Upper lobe of left lung (tissue), 6 donors: ENCODE measurements at places on chromosomes 2 and 18.

GRCh38 chr2:230060672-230061293, 7.9 kb downstream of the SLC16A14 start:
- no peaks in the 10 kb centered on the region for H3K27me3 ChIP-seq
- no peaks in the 10 kb centered on the region for H3K4me1 ChIP-seq
- DNase-seq = no peak
- H3K4me3 ChIP-seq = no peak overlapping the region
- H3K36me3 ChIP-seq = no peaks in the 10 kb centered on the region

DNA sequence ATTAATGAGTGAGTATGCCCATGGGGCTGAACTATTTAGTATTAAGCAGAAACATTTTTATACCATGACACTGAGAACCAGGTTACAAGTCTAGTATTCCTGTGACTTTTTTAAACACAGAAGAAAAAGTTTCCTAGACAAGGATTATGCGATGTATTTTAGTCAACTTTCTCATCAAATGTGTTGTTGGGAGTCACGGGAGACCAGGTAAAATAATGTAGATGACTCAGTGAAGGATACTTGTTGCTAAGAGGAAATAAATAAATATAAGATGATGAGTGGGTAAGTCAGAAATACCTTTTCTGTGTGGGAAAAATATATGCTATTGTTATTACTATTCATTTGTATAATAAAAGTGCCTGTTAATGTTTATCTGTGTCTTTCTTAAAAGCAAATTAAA, 23.4 kb downstream of the MBD5 start:
- DNase-seq = no peak
- H3K36me3 ChIP-seq = no peaks in the 10 kb centered on the region
- H3K27ac ChIP-seq = no peak overlapping the region
- no peaks in the 10 kb centered on the region for H3K4me1 ChIP-seq
- no peaks in the 10 kb centered on the region for H3K27me3 ChIP-seq
- no peak overlapping the region for H3K4me3 ChIP-seq

DNA sequence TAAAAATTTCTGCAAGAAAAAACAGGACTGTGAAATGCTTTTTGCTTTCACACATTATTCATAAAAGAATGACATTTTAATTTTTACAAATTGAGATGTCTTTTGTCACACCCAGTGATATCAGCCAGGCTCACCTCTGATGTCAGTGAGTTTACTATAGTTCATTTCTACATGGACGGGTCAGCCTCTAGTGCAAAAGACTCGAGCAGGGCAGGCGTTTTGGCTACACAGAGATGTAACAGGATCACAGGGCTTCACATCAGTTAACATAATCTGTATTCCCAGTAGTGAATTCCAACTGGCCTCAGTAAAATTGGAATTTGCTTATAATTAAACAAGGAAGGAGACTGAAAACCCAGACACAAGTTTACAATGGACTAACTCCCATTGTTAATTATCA, 275.6 kb upstream of the ZSWIM2 start:
- no peaks in the 10 kb centered on the region for H3K36me3 ChIP-seq
- no peak for DNase-seq
- no peaks in the 10 kb centered on the region for H3K4me1 ChIP-seq
- peak overlapping the region; percentile 70 for H3K27ac ChIP-seq
- no peak overlapping the region for H3K4me3 ChIP-seq

DNA sequence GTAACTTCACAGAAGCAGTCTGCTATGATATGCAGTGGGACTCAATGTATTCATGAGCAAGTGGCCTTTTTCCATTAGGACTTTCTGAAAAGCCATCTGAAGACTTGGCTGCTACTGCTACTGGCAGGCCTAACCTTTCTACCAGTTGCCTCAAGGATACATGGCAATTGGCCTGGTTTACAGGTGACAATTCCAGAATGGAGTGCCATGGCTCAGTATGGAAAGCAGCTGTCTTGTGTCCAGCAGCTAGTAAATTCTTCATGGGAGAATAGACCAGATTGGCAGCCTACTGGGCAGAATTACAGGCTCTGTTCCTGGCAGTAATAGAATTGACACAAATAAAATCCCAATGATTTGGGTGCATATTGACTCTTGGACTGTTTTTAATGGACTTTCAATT, 12.6 kb upstream of the TMX3 start:
- no peak for DNase-seq
- H3K4me3 ChIP-seq = no peak overlapping the region
- H3K4me1 ChIP-seq = no peaks in the 10 kb centered on the region
- H3K27me3 ChIP-seq = no peaks in the 10 kb centered on the region
- H3K36me3 ChIP-seq = no peaks in the 10 kb centered on the region
- H3K27ac ChIP-seq = no peak overlapping the region

- no peak overlapping the region for H3K27ac ChIP-seq
- DNase-seq = no peak
- H3K27me3 ChIP-seq = no peaks in the 10 kb centered on the region
- no peaks in the 10 kb centered on the region for H3K36me3 ChIP-seq
- H3K4me3 ChIP-seq = no peak overlapping the region
- H3K4me1 ChIP-seq = no peaks in the 10 kb centered on the region
Measured at GRCh38 chr2:61645911-61646310, 107.8 kb upstream of the XPO1 start.

DNA sequence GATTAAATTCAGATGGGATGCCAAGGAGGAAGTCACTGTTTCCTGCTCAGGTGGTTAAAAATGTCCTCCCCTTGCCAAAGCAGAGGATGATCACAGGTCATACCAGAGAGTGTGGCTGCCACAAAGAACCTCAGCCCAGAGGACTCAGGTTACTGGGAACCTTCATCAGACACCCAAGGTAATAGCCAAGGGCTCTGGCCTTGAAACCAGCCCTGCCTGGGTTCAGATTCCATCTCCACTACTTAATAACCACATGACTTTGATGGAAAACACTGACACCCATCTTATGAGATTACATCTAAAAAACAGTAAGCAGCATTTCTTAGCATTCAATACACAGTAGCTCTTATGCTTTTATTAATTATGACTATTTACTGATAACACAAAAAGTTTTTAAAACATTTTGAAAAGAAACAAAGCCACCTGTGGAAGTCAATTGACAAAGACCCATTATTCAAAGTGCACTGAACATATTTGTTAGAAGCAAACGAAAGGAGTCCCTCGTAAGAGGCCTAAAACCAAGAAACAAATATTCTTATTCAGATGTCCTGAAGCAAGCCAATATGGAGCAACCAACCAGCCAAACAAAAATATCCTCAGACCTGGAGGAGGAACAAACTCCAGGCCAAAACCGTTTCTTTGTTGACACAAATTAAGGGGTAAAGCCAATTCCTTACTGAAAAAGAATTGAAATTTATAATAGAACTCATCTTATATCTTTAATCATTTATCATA, 241.5 kb downstream of the RNF152 start:
- no peaks in the 10 kb centered on the region for H3K27me3 ChIP-seq
- DNase-seq = no peak
- H3K4me1 ChIP-seq = no peaks in the 10 kb centered on the region
- H3K4me3 ChIP-seq = no peak overlapping the region
- H3K27ac ChIP-seq = no peak overlapping the region
- H3K36me3 ChIP-seq = no peaks in the 10 kb centered on the region

GRCh38 chr18:26710470-26711096, 154.9 kb downstream of the AQP4 start:
- no peaks in the 10 kb centered on the region for H3K27me3 ChIP-seq
- no peak for DNase-seq
- H3K27ac ChIP-seq = no peak overlapping the region
- H3K4me1 ChIP-seq = peaks cover 7% of the 10 kb centered on the region

DNA sequence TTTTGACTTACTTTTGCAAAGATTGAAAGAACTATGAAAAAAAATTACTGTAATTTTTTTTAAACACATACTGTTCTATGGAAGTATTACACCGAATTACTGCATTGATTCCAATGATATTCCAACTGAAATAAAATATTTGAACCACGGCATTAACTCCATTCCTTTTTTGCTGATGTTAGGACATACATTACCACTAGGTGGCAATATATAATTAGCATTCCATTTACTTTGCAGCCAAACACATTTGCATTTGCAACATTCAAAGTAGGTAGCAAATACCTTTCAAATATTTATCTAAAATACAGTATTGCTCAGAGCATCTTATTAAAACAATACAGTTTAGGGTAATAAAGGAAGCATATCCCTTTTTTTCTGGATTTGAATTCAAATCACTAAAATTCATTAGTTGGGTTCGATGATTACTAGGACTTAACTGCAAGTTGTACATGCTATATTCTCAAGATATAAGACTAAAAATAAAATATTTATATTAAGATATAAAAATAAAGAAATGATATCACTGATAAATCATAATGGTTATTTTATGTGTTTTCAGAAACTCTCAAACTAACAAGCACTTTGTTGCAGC, 31.3 kb downstream of the LANCL1 start:
- H3K4me3 ChIP-seq = no peak overlapping the region
- peaks cover 8% of the 10 kb centered on the region for H3K4me1 ChIP-seq
- H3K27ac ChIP-seq = no peak overlapping the region
- no peak for DNase-seq

- no peaks in the 10 kb centered on the region for H3K36me3 ChIP-seq
- DNase-seq = no peak
- no peaks in the 10 kb centered on the region for H3K27me3 ChIP-seq
- no peaks in the 10 kb centered on the region for H3K4me1 ChIP-seq
- no peak overlapping the region for H3K27ac ChIP-seq
Measured at GRCh38 chr18:40046596-40046995, 1908.4 kb upstream of the PIK3C3 start.

DNA sequence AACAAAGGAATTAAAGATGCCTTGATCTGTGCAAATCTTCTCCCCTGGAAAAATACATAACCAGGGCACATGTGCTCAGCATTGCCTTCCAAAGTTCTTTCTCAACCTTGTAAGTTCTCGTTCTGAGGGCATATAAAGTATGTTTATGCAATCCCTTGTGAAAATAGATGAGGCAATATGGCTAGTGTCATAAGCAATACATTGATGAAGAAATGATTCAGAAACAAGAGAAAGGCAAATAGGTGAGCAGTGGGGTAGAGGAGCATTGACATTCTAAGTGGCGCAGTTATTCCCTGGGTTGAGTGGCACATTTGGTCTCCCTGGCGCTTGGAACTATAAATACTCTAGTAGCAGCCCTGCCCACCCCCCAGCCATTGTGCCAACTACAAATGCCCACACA, 57.4 kb upstream of the PGAP1 start:
- H3K36me3 ChIP-seq = no peaks in the 10 kb centered on the region
- H3K27me3 ChIP-seq = no peaks in the 10 kb centered on the region
- no peak overlapping the region for H3K4me3 ChIP-seq
- DNase-seq = no peak

DNA sequence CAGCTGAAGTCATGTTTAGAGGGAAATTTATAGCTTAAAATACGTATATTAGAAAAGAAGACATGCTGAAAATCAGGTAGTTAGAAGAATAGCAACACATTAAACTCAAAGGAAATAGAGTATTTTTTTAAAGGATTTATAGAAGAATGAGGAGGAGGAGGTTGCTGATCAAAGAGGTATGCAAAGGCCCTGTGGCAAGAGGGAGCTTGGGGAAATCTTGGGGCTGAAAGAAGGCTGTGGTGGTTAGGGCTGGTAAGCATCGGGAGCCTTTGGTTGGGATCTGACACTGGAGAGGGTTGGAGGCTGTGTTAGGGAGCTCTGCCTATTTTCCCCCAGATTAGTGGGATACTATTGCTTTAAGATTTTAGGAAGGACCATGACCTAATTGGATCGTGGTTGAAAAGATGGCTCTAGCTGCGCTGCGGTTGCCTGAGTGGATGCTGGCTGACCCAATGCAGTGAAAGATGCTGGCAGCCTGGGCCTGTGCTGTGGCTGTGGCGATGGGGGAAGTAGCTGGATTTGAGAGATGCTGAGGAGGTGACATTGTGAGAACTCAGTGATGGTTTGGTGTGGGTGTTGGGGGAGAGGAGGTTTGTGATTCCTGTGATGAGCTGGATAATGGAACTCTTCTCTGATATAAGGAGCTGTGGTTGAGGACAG, 11.7 kb downstream of the DGKD start:
- no peaks in the 10 kb centered on the region for H3K4me1 ChIP-seq
- H3K36me3 ChIP-seq = no peaks in the 10 kb centered on the region
- H3K4me3 ChIP-seq = no peak overlapping the region

- no peak overlapping the region for H3K4me3 ChIP-seq
- H3K4me1 ChIP-seq = no peaks in the 10 kb centered on the region
- H3K36me3 ChIP-seq = no peaks in the 10 kb centered on the region
- H3K27ac ChIP-seq = no peak overlapping the region
- no peaks in the 10 kb centered on the region for H3K27me3 ChIP-seq
Measured at GRCh38 chr2:174859563-174860169, 95.4 kb upstream of the CHRNA1 start.

- H3K27me3 ChIP-seq = no peaks in the 10 kb centered on the region
- no peak overlapping the region for H3K4me3 ChIP-seq
- DNase-seq = no peak
Measured at GRCh38 chr2:168130346-168130745, 117.0 kb downstream of the STK39 start.

DNA sequence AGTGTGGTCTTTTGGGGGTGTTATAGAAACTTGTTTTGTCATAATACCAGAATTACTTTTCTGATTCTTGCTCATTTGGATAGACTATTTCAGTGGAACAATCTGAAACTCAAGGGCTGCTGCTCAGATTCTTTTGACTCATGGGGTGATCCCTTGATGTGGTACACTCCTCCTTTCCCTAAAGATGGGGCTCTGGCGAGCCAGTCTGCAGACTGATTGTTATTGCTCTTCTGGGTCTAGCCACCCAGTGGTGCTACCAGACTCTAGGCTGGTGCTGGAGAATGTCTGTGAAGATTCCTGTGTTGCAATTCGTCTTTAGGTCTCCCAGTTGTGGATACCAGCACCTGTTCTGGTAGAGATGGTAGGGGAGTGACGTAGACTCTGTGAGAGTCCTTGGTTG, 4.2 kb upstream of the MARS2 start:
- no peaks in the 10 kb centered on the region for H3K36me3 ChIP-seq
- H3K4me3 ChIP-seq = no peak overlapping the region
- H3K27me3 ChIP-seq = no peaks in the 10 kb centered on the region
- H3K27ac ChIP-seq = no peak overlapping the region

DNA sequence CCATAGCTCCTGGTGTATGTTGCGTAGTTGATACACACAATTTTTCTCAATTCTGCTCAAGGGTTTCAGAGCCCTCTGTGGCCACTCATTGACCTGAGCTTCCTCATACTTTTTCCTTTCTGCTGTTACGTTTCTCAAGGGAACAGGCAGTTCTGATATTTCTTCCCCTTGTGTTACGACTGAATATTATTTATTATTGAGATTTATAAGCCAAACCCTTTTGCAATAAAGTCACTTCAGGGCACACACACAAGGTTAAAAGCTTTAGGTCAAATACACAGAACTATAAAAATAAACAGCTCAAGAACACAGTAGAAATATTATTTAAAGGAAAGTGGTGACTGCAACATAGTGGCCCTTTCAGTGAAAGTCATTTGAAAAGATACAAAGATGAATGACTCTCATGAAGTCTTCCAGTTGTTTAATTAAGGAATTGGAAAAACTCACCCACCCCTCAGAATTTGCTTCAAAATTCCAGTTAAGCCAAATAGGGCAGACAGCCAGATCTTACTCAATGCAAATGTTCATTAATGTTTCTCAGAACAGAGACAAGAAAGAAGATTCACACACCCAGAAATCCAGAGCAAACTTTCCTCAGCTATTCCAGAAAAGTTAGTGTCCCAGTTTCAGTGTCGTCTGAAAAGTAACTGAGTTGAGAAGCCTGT, 179.7 kb downstream of the TRIB2 start:
- peaks cover 8% of the 10 kb centered on the region for H3K4me1 ChIP-seq
- no peaks in the 10 kb centered on the region for H3K36me3 ChIP-seq
- H3K27ac ChIP-seq = no peak overlapping the region
- H3K27me3 ChIP-seq = no peaks in the 10 kb centered on the region
- H3K4me3 ChIP-seq = no peak overlapping the region

GRCh38 chr2:136750065-136750464, 15.3 kb upstream of the THSD7B start:
- H3K36me3 ChIP-seq = no peaks in the 10 kb centered on the region
- H3K4me1 ChIP-seq = no peaks in the 10 kb centered on the region
